ENCODE measurements at places on chromosomes 2 and 18.

DNA sequence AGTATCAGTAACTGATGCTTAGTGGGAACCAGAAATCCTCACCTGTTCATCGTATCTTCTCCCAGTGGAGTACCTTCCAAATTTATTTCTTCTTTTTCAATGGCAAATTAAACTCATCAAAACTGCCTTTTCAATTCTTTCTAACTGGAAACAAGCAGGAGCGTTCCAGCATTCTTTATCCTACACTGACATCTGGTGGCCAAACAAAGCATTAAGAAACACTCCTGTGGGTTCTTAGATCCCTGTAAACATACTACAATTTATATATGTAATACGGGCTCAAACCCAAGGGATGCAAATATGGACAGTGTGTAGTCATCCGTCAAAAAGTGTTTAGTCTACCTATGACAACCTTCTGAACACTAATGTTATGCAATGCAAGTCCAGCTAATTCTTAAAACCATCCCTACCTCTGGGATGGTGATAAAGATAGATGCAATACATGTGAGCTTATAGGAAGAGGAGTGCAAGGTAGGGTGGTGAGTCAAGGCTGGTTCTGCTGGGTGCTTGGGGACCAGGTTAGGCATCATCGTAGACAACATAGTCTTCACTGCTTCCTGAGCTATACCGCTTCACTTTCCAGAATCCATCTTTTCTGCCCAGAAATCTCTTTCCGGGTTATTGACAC is 375.0 kb downstream of the CTNNA2 start:
- peak; percentile 74 for DNase-seq

DNA sequence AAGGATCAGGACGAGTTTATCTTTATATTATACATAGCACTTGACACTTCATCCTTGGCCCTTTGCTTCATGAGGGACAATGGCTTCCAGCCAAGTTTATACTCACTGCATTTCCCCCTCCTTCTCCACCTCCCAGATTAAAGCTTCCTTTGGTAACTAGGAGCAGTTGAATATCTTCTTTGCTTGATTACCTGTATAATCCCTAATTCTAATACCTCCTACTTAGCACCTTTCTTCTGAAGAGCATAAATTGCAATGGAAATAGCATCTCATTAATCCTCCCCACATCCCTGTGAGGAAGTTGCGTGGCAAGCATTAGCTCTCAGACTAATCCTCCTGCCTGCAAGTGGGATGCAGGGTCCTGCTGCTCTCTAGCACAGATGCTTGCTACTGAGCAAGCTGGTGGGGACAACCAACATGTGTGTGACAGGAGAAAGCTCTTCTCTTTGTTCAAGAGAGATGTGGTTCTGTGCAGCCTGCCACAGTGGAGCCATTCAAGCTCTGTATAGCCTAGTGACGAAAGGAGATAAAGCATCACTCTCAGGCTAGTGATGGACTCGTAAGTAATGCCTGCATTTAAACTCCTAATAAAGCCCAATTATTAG is 19.1 kb downstream of the KLHL14 start:
- no peak for DNase-seq

GRCh38 chr18:59802031-59802430 is 97.8 kb upstream of the PMAIP1 start:
- DNase-seq: no peak

DNA sequence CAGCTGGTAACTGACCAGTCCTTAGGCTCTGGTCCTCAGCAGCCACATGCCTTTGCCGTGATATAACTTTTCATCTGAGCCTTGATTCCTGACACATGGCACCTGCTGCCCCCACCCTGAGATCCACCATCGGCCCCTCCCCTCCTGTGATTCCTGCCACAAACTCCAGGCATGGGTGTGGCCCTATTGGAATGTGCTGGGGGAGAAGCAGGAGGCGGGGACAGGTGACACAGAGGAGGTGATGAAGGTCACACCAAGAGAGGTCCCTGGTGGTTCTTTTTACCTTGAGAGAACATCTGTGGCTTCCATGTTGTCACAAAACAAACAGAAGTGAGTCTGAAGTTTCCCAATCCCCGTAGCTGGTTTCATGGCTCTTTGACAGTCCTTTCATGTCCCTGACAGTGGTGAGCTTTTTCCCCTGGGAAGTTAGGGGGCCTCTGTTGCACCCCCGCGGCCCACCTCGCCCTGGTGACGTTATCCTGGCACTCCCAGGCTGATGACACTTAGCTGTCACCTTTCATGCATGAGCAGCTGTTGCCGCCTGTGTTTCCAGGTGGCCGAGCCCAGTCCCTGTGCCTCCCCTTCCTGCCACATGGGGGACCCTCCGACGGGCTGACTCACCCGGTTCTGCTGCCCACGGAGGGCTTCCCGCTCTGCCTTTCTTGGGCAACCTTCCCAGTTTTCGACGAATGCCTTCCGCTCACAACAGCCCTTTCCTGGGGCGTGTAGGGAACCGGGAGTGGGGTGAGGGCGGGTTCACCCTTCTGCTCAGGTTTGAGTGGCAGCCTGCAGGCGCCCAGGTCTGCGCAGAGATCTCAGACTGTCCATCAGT is 66.3 kb upstream of the GLI2 start:
- DNase-seq: peak; percentile 2

GRCh38 chr2:69704446-69704845 is 37.5 kb upstream of the ANXA4 start:
- DNase-seq: peak; percentile 74

DNA sequence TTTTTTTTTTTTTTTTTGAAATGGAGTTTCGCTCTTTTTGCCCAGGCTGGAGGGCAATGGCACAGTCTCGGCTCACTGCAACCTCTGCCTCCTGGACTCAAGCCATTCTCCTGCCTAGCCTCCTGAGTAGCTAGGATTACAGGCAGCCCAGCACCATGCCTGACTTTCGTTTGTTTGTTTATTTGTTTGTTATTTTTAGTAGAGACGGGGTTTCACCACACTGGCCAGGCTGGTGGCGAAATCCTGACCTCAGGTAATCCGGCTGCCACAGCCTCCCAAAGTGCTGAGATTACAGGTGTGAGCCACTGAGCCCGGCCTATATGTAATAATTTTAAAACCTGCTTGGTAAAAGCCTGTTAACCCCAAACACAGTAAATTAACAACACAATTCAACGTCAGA is 435.7 kb downstream of the LRRTM4 start:
- no peak for DNase-seq

GRCh38 chr2:99624677-99625076 is 134.9 kb upstream of the REV1 start:
- DNase-seq: no peak

- no peak for DNase-seq
Observed at GRCh38 chr2:42050703-42051542, 3.1 kb downstream of the PKDCC start.

DNA sequence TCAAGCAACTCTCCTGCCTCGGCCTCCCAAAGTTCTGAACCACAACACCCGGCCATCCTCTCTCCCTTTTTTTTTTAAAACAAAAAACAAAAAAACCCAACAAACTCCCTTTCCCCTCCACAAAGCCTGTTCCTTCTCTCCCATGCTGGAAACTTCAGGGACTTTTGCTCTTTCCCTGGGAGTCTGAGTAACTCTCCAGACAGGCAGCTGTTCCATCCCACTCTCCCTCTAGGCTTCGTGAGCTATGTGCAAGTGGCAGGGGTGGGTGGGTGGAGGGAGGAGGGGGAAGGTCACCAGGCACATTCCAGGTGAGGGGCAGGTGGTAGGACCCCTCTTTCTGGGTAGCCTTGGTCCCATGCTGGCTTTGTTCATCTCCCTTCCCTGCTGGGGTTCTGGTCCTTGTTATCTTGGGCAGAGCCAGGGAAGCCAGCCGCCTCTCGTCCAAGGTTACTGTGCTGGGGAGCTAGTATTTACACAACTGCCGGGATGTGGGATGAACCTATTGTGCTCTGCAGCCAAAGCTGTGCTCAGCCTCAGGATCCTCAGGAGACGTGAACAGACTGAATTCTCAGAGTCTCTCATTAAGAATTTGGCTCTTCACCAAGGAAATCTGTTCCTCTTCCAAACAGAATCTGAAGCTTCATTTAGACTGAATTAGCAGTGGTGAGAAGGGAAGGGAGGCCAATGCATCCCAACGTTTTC is 106.9 kb downstream of the LIPG start:
- no peak for DNase-seq

GRCh38 chr2:239671471-239671870 is 270.7 kb upstream of the HDAC4 start:
- DNase-seq: no peak

- DNase-seq: no peak
Observed at GRCh38 chr2:143553261-143553660, 424.0 kb downstream of the ARHGAP15 start.

GRCh38 chr18:3620146-3621119 is 170.5 kb downstream of the TGIF1 start:
- DNase-seq: no peak

DNA sequence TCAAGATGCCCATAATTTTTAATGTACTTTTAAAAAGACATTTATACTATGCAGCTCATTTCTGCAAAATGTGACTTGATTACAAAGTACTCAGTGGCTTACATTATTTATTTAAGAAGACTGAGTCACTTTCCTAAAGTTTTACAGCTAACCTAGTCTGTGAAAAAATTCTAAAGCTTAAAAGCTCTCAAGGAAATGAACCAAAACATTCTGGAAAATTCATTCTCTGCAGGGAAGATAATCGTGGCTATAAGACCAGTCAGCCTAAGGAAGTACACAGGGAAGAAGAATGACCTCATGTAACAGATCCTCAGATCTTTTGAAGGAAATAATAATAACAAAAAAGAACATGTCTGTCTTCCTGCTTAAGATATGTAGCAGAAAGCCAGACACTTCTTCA is 232.1 kb upstream of the STK17B start:
- no peak for DNase-seq

DNA sequence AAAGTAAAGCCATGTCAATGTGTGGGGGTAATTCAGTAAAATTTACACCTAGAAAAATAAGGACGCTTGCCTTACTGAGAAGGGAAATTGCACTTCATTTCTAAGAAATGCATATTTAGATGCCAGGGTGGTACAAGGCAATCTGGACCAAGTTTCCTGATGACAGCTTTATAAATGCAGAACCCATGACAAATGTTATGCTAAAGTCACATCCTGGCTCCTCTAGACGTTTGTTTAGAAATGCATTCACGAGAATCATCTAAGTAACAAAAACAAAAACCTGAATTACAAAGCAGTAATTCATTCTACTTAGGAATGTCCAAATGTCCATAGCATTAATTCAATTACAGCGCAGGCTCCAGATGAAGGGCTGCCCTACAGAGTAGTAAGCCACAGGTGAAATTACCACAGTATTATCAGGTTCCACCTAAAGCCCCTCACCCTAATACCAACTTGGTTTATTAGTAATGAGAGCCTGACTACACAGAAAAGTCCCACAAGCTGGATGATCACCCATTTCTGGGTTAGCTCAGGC is 49.8 kb downstream of the REV1 start:
- no peak for DNase-seq

GRCh38 chr2:144470334-144470733 is 49.6 kb downstream of the ZEB2 start:
- no peak for DNase-seq

DNA sequence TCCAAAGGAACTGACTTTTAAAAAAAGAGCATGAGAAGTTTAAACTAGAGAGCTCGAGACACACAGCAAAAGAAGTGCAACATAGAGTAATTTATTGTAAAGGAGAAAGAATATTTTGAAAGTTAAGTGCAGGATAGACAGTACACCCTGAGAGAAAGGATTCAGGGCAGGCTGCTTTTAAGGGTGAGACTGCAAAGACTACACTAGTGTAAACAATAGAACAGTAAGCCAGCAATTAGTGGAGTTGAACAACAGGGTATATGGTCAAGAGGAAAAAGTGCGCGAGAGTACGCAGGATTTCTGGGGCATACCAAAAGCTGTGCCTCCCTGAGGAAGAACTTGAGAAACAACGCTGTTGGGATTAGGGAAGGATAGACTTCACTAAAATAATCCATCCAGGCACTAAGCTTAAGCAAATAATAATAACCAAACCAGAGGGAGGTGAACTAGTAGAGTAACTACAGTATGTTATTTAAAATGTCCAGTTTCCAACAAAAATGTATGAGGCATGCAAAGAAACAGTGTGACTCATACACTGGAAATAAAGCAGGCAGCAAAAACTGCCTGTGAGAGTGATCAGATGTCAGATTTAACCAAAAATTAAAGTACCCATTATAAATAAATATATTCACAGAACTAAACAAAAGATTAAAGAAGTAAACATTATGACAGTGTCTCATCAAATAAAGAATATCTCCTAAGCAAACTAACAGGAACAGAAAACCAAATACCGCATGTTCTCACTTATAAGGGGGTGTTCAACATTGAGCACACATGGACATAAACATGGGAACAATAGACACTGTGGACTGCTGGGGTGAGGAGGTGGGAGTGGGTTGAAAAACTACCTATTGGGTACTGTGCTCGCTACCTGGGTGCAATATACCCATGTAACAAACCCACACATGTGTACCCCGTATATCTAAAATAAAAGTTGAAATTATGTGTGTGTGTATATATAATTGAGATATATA is 40.5 kb upstream of the EMILIN2 start:
- DNase-seq: no peak

- DNase-seq: no peak
Observed at GRCh38 chr2:180004731-180005130, 2.4 kb downstream of the CWC22 start.

- DNase-seq: peak; percentile 53
Observed at GRCh38 chr2:225002039-225002655, 40.1 kb downstream of the DOCK10 start.

DNA sequence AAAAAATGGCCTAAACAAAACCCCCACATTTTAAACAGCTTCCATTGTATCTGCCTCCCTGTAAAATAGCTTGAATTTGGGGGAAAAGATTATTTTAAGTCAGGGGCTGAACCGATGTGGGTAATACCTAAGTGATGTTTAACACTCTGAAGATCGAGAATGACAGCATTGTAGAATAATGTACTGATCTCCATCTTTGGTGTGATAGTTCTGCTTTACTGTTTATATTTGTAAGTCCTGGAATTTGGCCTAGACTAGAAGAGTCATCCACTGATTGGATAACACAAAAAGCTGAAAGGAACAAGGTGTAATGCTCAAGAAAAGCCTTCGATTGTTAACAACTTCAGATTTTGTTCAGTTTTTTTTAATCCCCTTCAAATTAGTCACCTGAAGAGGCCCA is 53.8 kb upstream of the CCDC68 start:
- no peak for DNase-seq

DNA sequence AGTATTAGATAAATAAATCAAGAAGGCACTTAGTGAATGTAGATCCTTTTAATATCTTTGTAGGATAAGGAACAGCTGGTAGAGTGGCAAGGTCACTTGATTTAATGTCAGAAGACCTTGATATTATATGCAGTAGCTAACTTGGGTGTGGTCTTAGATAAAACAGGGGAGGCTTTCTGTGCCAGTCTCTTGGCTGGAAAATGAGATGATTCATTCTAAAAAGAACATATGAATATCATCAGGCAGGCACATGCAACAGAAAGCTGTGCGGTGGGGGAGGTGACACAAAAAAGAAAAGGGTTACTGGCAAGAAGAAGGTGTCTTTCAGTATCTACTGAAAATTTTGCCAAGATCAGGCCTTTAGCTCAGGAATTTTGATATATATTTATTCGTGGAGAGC is 931.7 kb upstream of the CELF4 start:
- no peak for DNase-seq

GRCh38 chr2:220162320-220162719 is 534.9 kb downstream of the SLC4A3 start:
- no peak for DNase-seq

- no peak for DNase-seq
Observed at GRCh38 chr2:5951471-5951870, 259.3 kb downstream of the SOX11 start.
